Naive thymus-derived CD4-positive, alpha-beta T cell (primary cell): ENCODE measurements at places on chromosomes 1 and 21. TPM values are rescaled to one million over a fixed set of nuclear protein-coding genes. Genes with fewer than 3 reads are reported as not detected.

BMP8A gene
- total RNA-seq, result not detected in 2 replicates

FMO4 gene
- 1.2 and 2.4 TPM in 2 replicates for total RNA-seq

TEDDM1 gene
- total RNA-seq, result not detected

SPRR5 gene
- not detected for total RNA-seq

TNFRSF1B gene
- 60.3 TPM for total RNA-seq

VASH2 gene
- total RNA-seq, result 1.1 TPM

ARF1 gene
- total RNA-seq, result 343 and 344 TPM in 2 replicates

AKIRIN1 gene
- total RNA-seq, result 74.2 TPM

CD247 gene
- total RNA-seq, result 466 TPM

ZNF697 gene
- 0.58 and 0.61 TPM in 2 replicates for total RNA-seq

AIRE gene
- total RNA-seq, result not detected

BRDT gene
- total RNA-seq, result not detected

RIPK4 gene
- 2.2 TPM for total RNA-seq

COL6A2 gene
- total RNA-seq, result 1.7 and 3.1 TPM in 2 replicates

PRDX1 gene
- total RNA-seq, result 369 and 370 TPM in 2 replicates

AJAP1 gene
- 1.0 TPM for total RNA-seq

OR2L5 gene
- 0.10 TPM in 1 of 2 replicates, not detected in the other for total RNA-seq

C1orf141 gene
- total RNA-seq, result not detected

PDXK gene
- total RNA-seq, result 71.1 TPM

KCND3 gene
- not detected for total RNA-seq

RC3H1 gene
- total RNA-seq, result 40.5 TPM

FDPS gene
- 181 and 193 TPM in 2 replicates for total RNA-seq

PBX1 gene
- 2.1 TPM for total RNA-seq

CFHR4 gene
- total RNA-seq, result not detected

SYTL1 gene
- total RNA-seq, result 172 TPM
